CD4-positive, alpha-beta memory T cell (primary cell): ENCODE measurements at places on chromosomes 5 and 9. TPM values are rescaled to one million over a fixed set of nuclear protein-coding genes. Genes with fewer than 3 reads are reported as not detected.

The CYLC2 gene
- not detected for total RNA-seq

The STK32A gene
- total RNA-seq: not detected

The TMEM8B gene
- total RNA-seq: 10.5 TPM

The PCDHB10 gene
- 0.15 TPM for total RNA-seq

DNA sequence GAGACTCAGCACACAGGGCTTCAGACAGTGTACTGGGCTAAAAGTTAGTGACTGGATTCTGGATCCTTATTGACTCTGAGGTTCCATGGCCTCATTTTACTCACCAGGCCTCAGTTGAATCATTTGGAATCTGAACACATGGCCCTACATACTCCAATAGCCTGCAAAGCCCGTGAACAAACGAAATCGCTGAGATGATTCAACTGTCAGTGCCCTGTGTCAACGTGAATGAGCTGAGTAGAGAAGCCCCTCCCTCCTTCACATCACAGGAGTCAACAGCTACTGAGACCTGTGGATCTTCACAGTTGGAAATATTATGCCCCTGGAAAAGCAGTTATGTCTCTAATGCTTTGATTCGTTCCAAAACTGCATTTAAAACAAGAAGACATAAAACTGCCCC is 429.3 kb downstream of the GADD45G start:
- no peaks in the 10 kb centered on the region for H3K4me1 ChIP-seq
- H3K27ac ChIP-seq: no peak overlapping the region
- H3K4me3 ChIP-seq: no peak overlapping the region
- no peak for DNase-seq
- H3K36me3 ChIP-seq: no peaks in the 10 kb centered on the region
- no peaks in the 10 kb centered on the region for H3K27me3 ChIP-seq

The IGFBPL1 gene
- not detected for total RNA-seq

The SPINK14 gene
- total RNA-seq: not detected

DNA sequence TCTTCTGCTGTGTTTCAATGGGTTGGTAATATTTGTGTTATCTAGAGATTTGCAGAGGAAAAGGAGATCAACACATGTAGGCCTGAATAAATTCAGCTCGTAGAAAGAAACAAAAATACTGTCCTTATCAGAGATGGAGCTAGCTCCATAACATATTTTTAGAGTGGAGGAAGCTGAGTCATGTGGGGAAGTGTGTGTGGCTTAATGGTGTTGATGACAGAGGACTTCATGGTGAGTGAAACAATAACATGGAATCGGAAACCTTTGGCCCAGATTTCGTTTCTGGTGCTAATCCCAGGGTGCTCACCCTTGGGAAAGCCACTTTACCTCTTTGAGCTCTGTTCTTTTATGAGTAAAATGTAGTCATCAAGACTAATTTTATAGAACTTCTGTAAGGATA is 825.0 kb downstream of the TLR4 start:
- no peak overlapping the region for H3K4me3 ChIP-seq
- DNase-seq: no peak
- H3K27ac ChIP-seq: no peak overlapping the region
- H3K4me1 ChIP-seq: no peaks in the 10 kb centered on the region
- H3K36me3 ChIP-seq: no peaks in the 10 kb centered on the region

- H3K4me3 ChIP-seq: no peak overlapping the region
- no peaks in the 10 kb centered on the region for H3K27me3 ChIP-seq
- H3K36me3 ChIP-seq: no peaks in the 10 kb centered on the region
Measured at GRCh38 chr9:15248081-15248480, 58.9 kb downstream of the TTC39B start.

- H3K4me3 ChIP-seq: no peak overlapping the region
- H3K27me3 ChIP-seq: no peaks in the 10 kb centered on the region
- H3K4me1 ChIP-seq: no peaks in the 10 kb centered on the region
- H3K36me3 ChIP-seq: no peaks in the 10 kb centered on the region
- DNase-seq: no peak
Measured at GRCh38 chr5:123873846-123874245, 361.9 kb downstream of the CSNK1G3 start.

DNA sequence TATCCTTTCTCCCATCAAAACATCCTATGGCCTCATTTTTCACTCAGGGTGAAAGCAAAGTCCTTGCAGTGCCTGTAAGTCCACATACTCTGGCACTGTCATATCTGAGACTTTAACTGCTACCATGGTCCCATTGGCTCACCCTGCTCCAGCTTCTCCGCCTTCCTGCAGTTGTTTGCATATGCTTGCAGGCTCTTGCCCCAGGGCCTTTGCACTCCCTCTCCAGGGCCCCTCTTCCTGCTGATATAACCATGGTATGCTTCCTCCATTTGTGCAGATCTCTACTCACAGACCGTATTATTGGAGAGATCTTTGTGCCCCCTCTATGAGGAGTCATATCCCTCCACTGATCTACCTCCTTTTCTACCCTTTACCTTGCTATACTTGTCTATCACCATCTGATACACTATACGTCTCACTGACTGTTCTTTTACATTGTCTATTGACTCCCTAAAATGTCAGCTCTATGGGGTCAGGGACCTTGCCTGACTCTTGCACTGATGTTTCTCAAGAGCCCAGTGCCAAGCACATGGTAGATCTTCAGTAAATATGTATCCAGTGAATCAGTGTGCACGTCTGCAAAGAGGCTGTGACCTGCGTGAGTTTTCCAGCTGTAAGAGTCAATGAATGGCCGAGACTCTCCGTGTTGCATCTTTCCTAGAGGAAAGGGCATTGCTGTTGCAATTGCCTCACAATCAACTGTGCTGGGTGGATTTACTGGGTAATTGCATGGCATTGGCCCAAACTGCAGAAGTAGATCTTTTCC is 81.7 kb upstream of the CPEB4 start:
- no peak for DNase-seq
- H3K27me3 ChIP-seq: no peaks in the 10 kb centered on the region
- H3K4me3 ChIP-seq: no peak overlapping the region
- H3K27ac ChIP-seq: no peak overlapping the region
- H3K4me1 ChIP-seq: no peaks in the 10 kb centered on the region

GRCh38 chr9:91289244-91289643 is 72.5 kb downstream of the AUH start:
- no peak for DNase-seq
- no peaks in the 10 kb centered on the region for H3K27me3 ChIP-seq
- peaks cover 4% of the 10 kb centered on the region for H3K36me3 ChIP-seq
- no peak overlapping the region for H3K27ac ChIP-seq

DNA sequence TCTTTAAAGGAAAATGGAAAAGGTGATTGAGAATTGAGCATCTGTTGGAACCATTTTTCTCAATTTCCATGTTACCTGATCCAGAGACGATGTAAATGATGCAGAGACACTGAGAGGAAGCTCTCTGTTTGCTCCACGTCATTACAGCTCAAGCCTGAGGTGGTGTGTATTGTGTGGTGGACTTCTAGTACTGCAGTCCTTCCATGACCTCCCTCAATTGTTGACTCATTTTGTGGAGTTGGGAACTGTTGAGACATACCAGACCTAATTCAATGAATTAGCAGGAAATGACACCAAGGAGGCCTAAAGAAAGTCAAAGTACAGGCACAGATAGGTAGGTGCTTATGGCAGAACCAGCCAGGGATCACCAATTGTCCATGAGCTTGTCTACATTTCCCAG is 15.6 kb upstream of the LVRN start:
- no peak overlapping the region for H3K4me3 ChIP-seq
- H3K27ac ChIP-seq: no peak overlapping the region
- no peaks in the 10 kb centered on the region for H3K27me3 ChIP-seq

The BARHL1 gene
- not detected for total RNA-seq

The TIMD4 gene
- 9.5 TPM for total RNA-seq

- no peak overlapping the region for H3K27ac ChIP-seq
- H3K36me3 ChIP-seq: no peaks in the 10 kb centered on the region
- H3K4me1 ChIP-seq: no peaks in the 10 kb centered on the region
- DNase-seq: no peak
- no peak overlapping the region for H3K4me3 ChIP-seq
Measured at GRCh38 chr5:106862450-106863193, 808.1 kb downstream of the EFNA5 start.

GRCh38 chr5:95976606-95977005 is 15.0 kb upstream of the ELL2 start:
- no peak for DNase-seq
- H3K36me3 ChIP-seq: no peaks in the 10 kb centered on the region
- H3K4me1 ChIP-seq: no peaks in the 10 kb centered on the region
- no peak overlapping the region for H3K27ac ChIP-seq
- no peak overlapping the region for H3K4me3 ChIP-seq
- no peaks in the 10 kb centered on the region for H3K27me3 ChIP-seq

The FOXD4L4 gene
- total RNA-seq: 0.47 TPM

DNA sequence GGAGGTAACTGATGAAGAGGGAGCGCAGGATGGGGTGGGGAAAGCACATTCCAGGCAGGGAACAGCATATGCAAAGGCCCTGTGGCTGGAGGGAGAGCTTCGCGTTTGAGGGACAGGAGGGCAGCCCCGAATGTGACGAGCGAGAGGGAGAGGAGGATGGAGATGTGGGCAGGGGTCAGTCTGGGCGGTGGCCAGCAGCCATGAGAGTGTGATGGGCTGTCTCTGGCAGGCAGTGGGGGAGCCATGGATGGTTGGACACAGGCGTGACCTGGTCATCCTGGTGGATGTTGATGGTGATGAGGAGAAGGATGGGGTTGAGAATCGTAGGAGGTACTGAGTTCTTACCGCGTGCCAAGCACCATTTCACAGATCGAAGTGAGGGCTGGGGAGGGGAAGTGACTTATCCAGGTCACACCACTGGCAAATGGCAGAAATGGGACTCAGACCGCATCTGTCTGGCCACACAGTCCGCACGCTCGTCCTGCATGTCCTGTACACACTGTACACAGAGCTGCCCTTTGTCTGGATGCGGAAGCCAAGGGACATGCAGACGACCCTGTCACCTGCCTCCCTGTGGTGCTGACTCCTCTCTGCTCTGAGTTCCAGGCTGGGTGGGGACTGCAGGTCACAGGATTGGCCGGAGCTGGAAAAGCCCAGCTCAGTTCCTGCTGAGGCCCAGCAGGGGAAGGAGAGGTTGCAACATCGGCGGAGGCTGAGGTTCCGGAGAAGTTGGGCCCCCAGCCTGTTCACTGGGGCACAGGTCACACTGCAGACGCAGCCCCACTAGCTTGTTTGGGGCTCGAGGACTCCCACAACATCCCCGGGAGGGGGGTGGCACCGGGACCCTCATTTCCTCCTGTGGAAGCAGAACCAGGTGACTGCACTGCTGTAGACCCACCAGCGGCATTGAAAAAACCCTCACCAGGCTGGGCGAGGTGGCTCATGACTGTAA is 165.6 kb upstream of the IER5L start:
- H3K36me3 ChIP-seq: no peaks in the 10 kb centered on the region
- no peak overlapping the region for H3K27ac ChIP-seq
- no peaks in the 10 kb centered on the region for H3K27me3 ChIP-seq

DNA sequence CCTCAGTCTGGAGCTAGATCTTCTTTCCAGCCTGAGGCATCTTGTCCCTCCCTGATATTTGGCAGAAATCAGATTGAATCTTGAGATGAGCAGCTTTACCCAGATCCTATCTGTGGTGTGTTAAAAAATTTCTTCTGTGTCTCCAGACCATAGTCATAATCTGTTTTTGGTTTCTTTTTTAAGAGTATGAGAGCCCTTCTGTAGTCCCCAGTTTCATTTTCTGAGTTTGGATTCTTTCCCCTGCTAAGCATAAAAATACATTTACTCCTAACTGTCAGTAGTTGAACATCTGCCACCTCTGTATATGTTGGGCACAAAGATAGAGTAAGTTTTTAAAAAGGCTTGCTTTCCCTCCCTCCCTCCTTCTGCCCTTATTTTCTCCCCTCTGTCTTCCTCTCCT is 137.7 kb downstream of the CNTLN start:
- no peaks in the 10 kb centered on the region for H3K27me3 ChIP-seq
- no peak overlapping the region for H3K4me3 ChIP-seq
- DNase-seq: no peak
- no peaks in the 10 kb centered on the region for H3K36me3 ChIP-seq
- H3K27ac ChIP-seq: no peak overlapping the region
- no peaks in the 10 kb centered on the region for H3K4me1 ChIP-seq

GRCh38 chr5:87081511-87082372 is 185.9 kb upstream of the RASA1 start:
- H3K4me1 ChIP-seq: peaks cover 48% of the 10 kb centered on the region
- H3K4me3 ChIP-seq: no peak overlapping the region
- no peaks in the 10 kb centered on the region for H3K36me3 ChIP-seq
- H3K27ac ChIP-seq: no peak overlapping the region
- peak; percentile 41 for DNase-seq

GRCh38 chr5:32116574-32117313 is 57.4 kb downstream of the GOLPH3 start:
- H3K4me3 ChIP-seq: no peak overlapping the region
- H3K27me3 ChIP-seq: no peaks in the 10 kb centered on the region
- peaks cover 12% of the 10 kb centered on the region for H3K36me3 ChIP-seq
- H3K27ac ChIP-seq: no peak overlapping the region
- DNase-seq: no peak

DNA sequence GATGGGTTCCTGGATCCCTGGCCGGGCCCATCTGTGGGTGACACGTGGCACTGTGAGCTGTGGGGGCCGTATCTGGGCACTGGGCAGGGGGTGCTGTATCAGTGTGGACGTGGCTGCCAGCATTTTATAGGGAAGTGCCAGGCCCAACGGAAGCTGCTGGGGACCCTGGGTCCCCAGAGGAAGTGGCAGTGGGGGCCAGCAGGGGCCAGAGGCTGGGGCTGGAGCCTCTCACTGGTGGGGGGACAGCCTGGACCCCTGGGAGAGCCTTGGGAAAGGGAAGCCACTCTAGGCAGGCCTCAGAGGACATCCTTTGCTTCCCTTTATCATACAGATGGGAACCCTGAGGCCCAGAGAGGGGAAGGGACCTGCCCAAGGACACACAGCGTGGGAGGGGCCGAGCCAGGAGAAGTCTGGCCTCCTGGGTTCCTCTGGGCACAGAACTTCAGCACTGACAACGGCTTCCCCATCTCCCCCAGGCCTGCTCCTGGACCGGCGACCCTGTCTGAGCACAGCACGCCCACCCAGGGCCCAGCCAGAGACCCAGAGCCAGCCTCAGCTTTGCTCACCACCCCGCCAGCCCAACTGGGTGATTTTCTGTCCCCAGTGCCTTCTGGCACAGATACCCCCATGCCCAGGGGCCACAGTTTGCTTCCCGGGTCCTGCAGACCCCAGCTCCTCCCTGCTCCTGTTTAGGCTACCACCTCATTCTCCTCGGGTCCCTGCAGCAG is 15.5 kb upstream of the LAMC3 start:
- DNase-seq: no peak
- H3K4me1 ChIP-seq: no peaks in the 10 kb centered on the region
- no peak overlapping the region for H3K4me3 ChIP-seq

- no peak for DNase-seq
- H3K4me3 ChIP-seq: no peak overlapping the region
- no peak overlapping the region for H3K27ac ChIP-seq
- H3K36me3 ChIP-seq: no peaks in the 10 kb centered on the region
- H3K27me3 ChIP-seq: no peaks in the 10 kb centered on the region
Measured at GRCh38 chr5:41252036-41252435, 38.7 kb upstream of the C6 start.

The SLF1 gene
- 14.3 TPM for total RNA-seq

- no peak overlapping the region for H3K27ac ChIP-seq
- no peak overlapping the region for H3K4me3 ChIP-seq
- no peaks in the 10 kb centered on the region for H3K36me3 ChIP-seq
- DNase-seq: no peak
Measured at GRCh38 chr9:123043081-123043939, 9.8 kb downstream of the GPR21 start.

- no peaks in the 10 kb centered on the region for H3K36me3 ChIP-seq
- H3K4me3 ChIP-seq: no peak overlapping the region
- no peak for DNase-seq
- no peaks in the 10 kb centered on the region for H3K27me3 ChIP-seq
- H3K4me1 ChIP-seq: no peaks in the 10 kb centered on the region
- no peak overlapping the region for H3K27ac ChIP-seq
Measured at GRCh38 chr5:9230355-9230754, 315.5 kb downstream of the SEMA5A start.
